Chondrocyte (in vitro differentiated cells): ENCODE measurements at places on chromosomes 6 and 20. TPM values are rescaled to one million over a fixed set of nuclear protein-coding genes. Genes with fewer than 3 reads are reported as not detected.

DNA sequence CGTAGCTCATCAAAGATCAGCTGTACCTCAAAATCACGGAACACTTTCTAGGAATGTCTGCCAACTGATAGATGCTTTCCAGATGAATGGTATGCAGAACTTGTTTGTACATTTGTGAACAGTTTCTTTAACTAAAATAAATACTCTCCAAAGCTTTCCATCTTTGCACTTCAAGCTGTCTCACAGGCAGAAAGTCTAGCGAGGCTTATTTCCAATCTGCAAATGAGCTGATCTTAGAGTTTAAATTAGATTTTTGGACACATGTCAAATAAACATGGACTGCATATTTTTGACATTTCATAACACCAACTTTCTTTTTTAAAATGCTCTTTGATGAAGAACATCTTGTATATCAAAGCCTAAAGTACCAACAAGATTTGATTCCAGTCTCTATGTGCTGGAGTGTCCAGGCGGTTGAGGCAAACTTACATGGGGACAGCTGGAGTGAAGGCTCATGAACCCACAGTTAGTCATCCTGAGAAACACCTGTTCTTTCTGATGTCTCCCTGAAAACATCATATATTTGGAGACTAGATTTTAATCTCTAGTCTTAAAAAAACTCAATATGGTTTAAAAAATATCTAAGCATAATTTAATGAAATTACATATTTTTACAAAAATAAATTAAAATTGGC is 268.6 kb upstream of the AGPAT4 start:
- DNase-seq: no peak

The SLPI gene
- total RNA-seq: 0.40 to 1.3 TPM in 2 of 3 replicates, not detected in the other

DNA sequence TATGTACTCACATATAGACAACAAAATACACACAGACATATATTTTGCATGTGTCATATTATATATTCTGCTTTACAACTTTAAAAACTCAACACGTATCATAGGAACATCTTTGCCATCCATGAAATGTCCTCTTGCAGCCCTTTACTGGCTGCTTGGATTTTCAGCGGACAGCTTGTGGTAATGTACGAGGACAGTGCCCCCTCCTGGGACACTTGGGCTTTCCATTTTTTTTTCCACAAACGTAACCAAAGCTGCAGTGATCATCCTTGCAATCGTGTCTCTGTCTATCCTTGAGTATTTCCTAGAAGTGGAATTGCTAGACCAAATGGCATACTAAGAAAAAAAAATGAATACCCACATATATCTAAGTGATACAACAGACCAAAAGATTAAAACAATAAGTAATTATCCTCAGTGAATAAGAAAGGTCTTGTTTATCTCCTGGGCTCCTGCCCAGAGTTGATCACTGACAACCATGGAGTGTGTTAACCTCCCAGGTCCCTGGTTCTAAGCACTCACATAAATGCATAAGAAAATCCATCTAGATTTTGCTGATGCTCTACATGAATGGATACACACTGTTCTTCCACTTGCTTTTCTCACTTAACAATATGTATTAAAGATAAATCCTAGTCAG is 18.1 kb downstream of the BPI start:
- DNase-seq: no peak

DNA sequence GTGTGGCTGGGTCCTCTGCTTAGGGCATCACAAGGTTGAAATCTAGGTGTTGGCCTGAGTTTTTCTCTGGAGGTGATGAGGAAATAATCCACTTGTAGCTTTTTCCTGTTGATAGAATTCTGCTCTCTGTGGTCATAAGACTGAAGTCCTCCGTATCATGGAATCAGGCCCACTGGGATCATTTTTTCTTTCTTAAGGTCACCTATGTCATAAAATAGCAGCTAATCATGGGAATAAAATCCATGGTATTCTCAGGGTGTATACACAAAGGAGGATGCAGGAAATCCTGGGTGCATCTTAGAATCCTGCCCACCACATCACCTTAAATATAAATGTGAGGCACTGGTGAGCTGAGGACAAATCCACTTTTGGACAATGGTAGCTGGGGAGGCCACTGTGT is 72.7 kb downstream of the PRDM1 start:
- no peak for DNase-seq

The SIGLEC1 gene
- 0.08 TPM in 1 of 3 replicates, not detected in the others for total RNA-seq

GRCh38 chr6:148657048-148657447 is 89.8 kb upstream of the UST start:
- no peak for DNase-seq

DNA sequence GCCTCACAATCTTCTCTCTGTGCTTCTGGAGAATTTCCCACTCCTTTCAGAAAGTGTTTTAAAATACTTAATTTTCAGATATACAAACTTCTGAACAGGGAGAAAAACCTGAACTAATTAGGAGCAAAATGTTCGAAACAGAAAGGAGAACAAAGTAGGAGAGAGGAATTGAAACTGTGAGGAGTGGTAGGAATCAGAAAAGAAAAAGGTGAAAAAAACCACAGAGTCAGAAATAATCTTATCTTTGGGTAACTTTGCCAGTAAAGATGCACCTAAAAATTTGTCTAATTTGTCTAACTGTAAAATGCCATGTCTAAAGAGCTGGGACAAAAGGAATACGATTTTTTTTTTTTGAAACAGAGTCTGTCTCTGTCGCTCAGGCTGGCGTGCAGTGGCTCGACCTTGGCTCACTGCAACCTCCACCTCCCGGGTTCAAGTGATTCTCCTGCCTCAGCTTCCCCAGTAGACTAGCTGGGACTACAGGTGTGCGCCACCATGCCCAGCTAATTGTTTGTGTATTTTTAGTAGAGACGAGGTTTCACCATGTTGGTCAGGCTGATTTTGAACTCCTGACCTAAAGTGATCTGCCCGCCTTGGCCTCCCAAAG is 4.7 kb upstream of the RIPOR2 start:
- DNase-seq: no peak

- peak; percentile 86 for DNase-seq
Measured at GRCh38 chr6:44260011-44260410, 2.7 kb upstream of the SLC35B2 start.

DNA sequence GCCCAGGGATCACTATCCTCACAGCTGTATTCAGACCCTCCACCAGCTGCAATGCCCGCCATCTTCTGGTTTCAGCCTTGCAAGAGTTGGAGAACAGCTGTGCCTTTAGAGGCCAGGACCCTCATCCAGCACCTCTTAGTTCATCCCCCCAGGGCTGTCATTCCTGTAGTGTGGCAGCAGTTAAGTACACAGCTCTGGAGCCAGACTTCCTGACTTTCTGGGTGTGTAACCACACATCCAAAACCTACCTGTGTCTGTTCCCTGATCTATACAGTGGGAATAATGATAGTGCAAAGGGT is 452 bp upstream of the TREM2 start:
- DNase-seq: no peak

The LY6G6F gene
- not detected in 3 replicates for total RNA-seq

DNA sequence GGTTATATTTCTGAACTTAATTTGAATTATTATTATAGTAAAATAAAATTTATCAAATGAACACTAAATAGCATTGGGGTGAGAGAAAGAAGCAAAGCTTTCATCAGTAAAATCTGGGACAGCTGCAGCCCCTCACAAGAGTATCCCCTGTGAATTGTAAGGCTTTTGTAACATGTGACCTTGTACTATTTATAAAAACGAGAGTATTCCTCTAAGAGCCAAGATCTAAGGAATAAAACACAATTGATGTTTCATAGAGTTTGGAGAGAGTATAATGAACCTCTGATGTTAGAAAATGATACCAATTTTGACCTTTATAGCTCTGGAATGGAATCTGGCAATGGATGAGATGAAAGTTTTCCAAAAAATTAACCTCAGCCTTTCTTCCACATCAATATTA is 617.2 kb upstream of the ID4 start:
- DNase-seq: no peak

GRCh38 chr6:104613416-104614001 is 246.2 kb downstream of the HACE1 start:
- DNase-seq: no peak

The HLA-DRA gene
- total RNA-seq: not detected in 3 replicates

- no peak for DNase-seq
Measured at GRCh38 chr6:145587334-145587733, 148.0 kb downstream of the EPM2A start.

DNA sequence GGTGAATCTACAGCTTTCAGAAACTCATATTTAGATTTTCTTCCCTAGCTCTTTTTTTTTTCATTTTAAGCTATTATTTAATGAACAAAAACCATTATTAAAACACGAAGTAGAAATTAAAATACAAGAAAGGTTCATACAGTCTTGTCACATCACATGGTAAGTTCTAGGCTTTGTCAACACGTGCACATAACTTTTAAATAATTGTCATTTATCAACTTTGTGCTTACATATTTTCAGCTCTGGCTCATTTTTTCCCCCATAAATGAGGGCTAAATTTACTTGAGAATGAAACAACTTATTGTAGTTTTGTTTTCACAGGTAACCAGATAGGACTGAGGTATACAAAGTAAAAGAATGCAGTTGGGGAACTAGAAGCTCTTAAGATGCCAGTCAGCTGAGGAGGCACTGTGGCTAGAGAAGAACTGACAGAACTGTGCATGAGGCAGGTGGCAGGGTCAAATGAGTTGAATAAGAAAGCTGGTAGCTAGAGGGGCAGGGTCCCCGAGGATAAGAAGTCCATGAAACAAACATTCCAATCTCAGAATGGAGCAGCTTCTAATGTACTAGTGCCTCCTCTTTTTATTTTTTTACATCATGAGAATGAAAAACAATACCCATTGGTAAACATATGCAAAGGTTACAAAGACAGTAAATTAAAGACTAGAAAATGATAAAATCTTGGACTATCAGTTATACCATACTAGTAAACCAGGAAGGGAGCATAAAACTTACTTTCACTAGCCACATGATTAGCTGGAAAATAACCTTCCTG is 141.5 kb downstream of the MYB start:
- no peak for DNase-seq

- DNase-seq: no peak
Measured at GRCh38 chr6:84449220-84449619, 221.8 kb upstream of the CEP162 start.

The E2F3 gene
- 16.8 to 18.3 TPM (median 17.1 TPM) in 3 replicates for total RNA-seq

The PRSS35 gene
- 61.6 to 200 TPM (median 197 TPM) in 3 replicates for total RNA-seq

GRCh38 chr6:7188492-7188891 is 80.7 kb downstream of the RREB1 start:
- DNase-seq: no peak

DNA sequence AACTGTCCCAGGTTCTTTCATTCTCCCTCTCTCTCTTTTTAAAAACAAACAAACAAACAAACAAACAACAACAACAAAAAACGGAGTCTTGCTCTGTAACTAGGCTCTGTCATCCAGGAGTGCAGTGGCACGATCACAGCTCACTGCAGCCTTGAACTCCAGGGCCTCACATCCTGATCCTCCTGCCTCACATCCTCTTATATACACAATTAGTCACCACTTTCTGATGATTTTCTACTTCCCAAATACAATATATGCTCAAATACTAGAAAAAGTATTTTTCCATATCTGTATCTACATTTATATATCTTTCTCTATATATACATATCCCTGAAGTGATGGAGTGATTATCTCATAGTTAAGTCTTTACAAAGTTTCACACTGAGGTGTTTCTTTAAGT is 170.7 kb downstream of the EPHA7 start:
- DNase-seq: no peak

The BCAS1 gene
- not detected in 3 replicates for total RNA-seq

The KCNK17 gene
- not detected in 3 replicates for total RNA-seq

DNA sequence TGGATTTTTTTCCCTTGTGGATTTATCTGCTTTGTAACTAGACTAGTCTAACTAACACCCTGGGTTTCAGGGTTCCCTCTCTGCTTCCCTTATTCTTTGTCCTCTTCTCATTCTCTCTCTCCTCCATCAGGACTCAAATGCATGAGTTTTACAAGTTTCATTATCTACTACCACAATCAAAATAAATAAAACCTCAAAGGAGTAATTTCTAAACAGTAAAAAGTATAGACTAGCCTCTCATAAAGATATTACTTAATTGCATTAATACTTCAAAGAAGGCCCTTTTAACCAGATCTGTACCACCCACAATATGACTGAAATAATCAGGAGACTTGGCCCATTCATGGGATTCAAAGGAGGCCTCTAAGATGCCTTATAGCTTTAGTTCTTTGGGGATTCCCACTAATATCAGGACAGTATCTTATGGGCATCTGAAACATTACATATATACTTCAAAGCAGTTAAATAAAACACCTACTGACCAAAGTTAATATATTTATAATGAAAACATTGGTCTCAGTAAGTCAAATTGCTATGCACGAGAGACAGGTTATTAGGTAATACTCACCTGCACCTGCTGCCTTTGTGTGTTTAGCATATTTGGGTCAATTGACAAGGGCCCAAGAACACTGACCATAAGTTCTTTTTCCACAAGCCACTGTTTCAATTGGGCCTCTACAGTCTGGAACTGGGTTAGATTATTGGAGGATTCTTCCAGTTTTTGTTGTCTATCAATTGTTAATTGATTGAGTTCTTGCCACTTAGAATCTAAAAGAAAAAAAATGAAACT is 85.7 kb downstream of the DST start:
- no peak for DNase-seq

DNA sequence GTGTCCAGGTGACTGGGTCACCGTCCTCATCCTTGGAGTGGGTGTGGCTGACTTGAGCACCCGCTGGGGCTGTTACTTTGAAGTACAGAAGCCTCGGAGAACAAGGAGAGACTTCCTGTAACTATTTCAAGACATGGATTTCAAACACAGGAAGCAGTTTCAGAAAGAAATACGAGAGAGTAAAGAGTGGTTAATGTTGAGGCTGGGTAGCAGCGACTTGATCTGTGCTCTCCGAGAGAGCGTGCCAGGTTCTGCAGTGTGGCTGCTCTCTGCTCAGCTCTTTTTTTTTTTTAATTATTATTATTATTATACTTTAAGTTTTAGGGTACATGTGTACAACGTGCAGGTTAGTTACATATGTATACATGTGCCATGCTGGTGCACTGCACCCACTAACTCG is 17.5 kb upstream of the EFCAB8 start:
- no peak for DNase-seq

The ZNF165 gene
- total RNA-seq: 0.25 to 0.39 TPM (median 0.26 TPM) in 3 replicates

- no peak for DNase-seq
Measured at GRCh38 chr20:6152777-6153176, 29.9 kb upstream of the FERMT1 start.

DNA sequence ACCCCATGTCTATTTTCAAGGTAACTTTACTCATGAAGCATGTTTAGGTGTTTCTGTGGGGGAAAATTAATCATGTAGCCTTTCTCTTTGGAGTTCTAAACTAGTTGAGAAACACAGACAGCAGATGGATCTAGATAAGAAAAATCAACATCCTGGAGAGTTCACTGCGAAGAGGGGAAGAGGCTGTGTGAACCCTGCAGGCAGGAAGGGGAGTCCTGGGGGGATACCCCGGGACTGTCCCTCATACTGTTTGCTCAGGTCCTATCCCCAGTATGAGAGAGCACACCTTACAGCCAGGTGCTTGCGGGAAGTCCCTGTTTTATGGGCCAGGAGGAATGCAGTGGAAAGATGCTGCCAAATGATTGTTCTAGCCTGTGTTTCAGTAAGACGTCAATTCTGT is 32.7 kb downstream of the CHMP4B start:
- DNase-seq: no peak

DNA sequence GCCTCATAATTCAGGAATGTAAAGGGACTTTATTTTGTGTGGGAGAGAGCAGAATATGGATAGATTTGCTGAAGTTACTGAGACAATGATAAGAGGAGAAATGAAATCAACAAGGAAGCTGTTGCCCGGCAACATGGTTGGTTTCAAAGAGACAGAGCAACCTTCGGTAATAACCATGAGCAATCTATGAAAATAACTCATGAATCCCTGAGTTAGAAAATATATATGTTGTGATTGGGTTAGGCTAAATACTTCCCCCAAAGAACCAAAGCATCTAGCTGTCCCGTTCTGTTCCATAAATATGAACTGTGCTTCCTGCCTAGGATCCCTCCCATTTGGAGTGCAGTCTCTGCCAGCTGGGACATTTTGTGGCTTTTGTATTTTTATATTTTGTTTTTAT is 23.1 kb downstream of the SERPINB1 start:
- DNase-seq: no peak

The SMLR1 gene
- total RNA-seq: not detected in 3 replicates
